ENCODE measurements at places on chromosomes 11 and 22. TPM values are rescaled to one million over a fixed set of nuclear protein-coding genes. Genes with fewer than 3 reads are reported as not detected.

- DNase-seq, result no peak
Observed at GRCh38 chr22:45291061-45291930, 6.5 kb downstream of the UPK3A start.

Gene ACR
- total RNA-seq, result not detected

Gene VSIG10L2
- total RNA-seq, result not detected

GRCh38 chr11:131762346-131763110, 392.1 kb downstream of the NTM start:
- no peak for DNase-seq

Gene CRYBA4
- not detected for total RNA-seq

- no peak for DNase-seq
Observed at GRCh38 chr11:12143461-12144258, 33.3 kb downstream of the MICAL2 start.

- no peak for DNase-seq
Observed at GRCh38 chr22:38881464-38881871, 9.5 kb upstream of the CBX6 start.

Gene BDNF
- total RNA-seq, result 78.3 TPM

GRCh38 chr11:76209973-76210930, 4.0 kb upstream of the WNT11 start:
- no peak for DNase-seq

Gene CDC45
- 20.9 TPM for total RNA-seq

- DNase-seq, result no peak
Observed at GRCh38 chr11:65489706-65490320, 9.0 kb upstream of the MALAT1 start.

- no peak for DNase-seq
Observed at GRCh38 chr11:45658292-45658991, 7.0 kb downstream of the CHST1 start.

- DNase-seq, result peak; percentile 31
Observed at GRCh38 chr11:36306888-36307287, 10.8 kb downstream of the PRR5L start.

DNA sequence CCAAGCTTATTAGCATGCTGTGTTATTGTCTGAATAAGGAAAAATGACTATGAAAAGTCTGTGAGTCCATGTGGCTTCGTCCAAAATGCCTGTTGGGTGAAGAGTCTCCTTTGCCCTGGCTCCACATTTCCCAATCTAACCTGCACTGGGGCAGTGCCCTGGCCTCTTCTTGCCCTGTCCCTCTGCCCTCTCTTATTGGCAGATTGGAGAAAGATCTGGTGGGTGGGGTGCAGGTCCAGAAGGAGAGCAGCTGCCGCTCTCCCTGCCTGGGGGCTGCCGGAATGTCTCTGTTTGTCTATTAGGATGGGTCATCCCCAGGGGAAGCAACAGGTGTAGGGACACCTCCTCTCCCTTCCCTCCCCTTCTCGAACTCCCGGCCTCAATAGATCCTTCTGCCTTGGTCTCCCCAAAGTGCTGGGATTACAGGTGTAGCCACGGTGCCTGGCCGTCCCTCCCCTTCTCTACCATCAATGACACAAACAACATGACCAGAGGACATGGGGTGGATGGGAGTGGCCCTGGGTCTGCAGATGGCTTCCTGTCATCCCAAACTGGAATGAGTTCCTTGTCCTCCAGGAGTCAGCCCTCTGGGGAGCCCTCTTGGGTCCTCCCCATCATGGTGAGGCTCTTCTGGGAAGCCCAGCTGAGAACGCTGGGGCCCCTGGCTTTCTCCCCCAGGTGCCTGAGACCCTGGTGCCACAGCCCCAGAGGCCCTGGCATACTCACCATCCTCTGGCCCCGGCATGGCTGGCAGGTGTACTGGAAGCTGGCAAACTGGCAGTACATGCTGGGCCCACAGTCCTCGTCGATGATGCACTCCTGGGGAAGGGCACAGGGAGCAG, 40.5 kb downstream of the DKK3 start:
- no peak for DNase-seq

Gene FXYD6
- total RNA-seq, result not detected

GRCh38 chr11:18010977-18011586, 1.8 kb downstream of the SERGEF start:
- DNase-seq, result no peak

Gene OR51B2
- total RNA-seq, result not detected

- no peak for DNase-seq
Observed at GRCh38 chr11:115477410-115477809, 26.8 kb downstream of the CADM1 start.

Gene POLDIP3
- 15.1 TPM for total RNA-seq

Gene LMO2
- total RNA-seq, result 0.20 TPM

- DNase-seq, result no peak
Observed at GRCh38 chr11:15276621-15277020, 161.9 kb downstream of the INSC start.
